ENCODE measurements at places on chromosomes 3 and 15.

DNA sequence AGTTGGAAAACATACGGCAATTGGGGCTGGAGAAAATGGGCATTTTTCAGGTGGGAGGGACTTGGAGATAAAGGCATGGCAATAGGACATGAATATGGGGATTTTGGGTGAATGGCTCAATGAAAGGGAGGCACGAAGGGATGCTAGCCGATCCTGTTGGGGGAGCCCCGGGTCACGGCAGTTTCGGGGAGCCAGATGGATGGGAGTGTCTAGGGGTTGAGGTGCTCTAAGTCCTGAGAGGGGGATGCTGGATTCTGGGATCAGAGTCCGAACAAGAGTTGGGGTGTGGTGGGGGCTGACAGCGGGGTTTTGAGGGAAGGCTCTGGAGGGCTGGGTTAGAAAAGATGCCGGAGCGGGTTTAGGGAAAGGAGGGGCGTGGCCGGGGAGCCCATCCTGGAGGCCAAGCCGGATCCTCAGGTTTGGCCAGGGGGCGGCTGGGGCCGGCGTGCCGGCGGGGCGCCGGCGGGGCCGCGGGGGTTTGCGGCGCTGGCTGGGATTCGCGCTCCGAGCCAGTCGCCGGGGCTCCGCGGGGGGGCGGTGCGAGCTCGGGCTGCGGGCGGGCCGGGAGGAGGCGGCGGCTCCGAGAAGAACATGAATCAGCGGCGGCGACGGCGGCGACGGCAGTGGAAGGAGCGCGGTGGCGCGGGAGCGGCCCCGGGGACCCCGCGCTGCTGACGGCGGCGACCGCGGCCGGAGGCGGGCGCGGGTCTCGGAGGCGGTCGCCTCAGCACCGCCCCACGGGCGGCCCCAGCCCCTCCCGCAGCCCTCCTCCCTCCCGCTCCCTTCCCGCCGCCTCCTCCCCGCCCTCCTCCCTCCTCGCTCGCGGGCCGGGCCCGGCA, at the start of gene TYRO3:
TSS of gene TYRO3 (plus strand) at position 813 of the 839 bp plus-strand sequence. CDS start 46 bp downstream, outside the sequence.
- DNase-seq: peak; percentile 70

GRCh38 chr3:115626721-115627120, 3.4 kb downstream of the GAP43 start:
- DNase-seq: no peak

- DNase-seq: no peak
Observed at GRCh38 chr15:43792761-43793476, 799 bp downstream of the SERF2 start.

DNA sequence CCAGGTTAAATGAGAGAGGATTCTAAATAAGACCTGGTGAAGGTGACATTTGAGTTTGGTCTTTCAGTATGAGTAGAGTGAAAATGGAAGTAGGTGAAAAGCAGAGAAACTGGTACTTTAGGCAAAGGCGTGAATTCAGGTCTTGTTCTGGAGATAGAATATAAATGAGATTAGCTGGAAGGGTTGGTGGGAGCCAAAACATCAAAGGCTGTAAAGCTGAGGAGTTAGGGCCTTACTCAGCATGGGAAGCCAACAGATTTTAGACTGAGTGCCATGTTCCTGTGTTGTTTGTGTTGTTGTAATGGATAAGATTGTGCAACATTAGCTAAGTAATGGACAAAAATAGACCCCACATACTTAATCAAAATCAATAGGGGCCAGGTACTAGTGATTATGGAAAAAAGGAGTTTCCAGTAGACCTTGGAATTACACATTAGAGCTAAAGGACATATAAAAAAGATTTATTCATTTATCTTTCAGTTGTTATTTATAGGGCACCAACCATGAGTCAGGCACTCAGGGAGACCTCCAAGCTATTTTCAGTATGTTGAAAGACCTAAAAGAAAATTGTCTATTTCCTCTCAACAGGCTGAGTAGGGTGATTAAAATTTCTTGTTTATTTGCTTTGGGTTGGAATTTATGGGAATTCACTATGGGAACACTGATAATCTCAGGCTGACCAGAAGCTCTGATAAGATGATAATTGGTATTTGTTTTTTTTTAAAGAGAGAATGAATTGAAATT, 20.8 kb downstream of the ARL14 start:
- no peak for DNase-seq

DNA sequence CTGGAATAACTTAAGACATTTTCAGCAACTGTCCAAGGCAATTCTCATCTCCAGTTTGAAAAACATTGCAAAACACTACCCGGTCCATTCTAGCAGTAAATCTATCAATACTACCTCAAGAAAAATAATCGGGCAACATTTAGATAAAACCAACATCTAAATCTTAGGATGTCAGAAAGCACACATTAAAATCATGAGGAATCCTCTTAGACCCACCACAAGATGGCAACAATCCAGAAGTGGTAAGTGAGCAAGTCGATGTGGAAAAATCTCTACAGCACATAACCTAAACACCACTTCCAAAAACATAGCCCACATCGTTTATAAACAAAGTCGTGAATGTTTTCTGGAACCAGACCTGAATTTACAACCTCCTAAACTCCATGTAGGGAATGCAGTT, 5.7 kb downstream of the PLCH1 start:
- no peak for DNase-seq

- no peak for DNase-seq
Observed at GRCh38 chr3:37910671-37911400, 49.2 kb downstream of the CTDSPL start.

DNA sequence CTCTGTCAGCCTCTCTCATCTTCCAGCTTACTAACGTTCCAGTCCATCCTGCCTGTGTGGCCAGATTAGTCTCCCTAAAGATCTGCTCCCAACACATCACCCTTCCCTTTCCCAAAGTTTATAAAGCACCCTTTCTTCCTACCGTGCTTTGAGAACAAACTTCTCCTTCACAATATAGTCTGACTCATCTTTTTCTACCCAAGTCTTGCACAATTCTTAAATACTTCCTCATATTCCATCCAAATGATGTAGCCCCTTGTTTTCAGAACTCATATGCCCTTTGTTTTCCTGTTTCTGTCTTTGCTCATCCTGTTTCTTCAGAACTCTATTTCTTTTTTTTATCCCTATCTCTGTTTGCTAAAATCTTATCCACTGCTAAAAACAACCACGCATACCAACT, 326.8 kb downstream of the MFSD1 start:
- DNase-seq: no peak

DNA sequence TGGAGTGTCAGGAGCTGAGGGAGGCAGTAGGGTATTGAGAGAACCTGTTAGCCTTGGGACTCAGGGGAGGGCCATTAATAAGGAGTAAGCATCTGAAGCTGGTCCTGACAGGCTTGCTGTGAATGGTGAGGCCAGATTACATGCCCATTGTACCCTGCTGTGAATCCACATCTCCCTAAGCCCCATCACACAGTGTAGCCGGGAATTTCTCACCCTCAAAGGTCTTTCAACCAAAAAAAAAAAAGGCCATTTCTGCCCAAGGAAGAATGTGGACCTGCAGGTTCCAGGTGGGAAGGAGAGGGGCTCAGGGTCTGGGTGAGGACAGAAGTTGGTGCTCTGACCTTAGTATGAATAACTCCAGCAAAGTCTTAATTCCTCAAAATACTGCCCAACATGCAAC, 37.2 kb downstream of the MAGEF1 start:
- no peak for DNase-seq

- DNase-seq: no peak
Observed at GRCh38 chr15:80890341-80891005, 99.1 kb downstream of the MESD start.

DNA sequence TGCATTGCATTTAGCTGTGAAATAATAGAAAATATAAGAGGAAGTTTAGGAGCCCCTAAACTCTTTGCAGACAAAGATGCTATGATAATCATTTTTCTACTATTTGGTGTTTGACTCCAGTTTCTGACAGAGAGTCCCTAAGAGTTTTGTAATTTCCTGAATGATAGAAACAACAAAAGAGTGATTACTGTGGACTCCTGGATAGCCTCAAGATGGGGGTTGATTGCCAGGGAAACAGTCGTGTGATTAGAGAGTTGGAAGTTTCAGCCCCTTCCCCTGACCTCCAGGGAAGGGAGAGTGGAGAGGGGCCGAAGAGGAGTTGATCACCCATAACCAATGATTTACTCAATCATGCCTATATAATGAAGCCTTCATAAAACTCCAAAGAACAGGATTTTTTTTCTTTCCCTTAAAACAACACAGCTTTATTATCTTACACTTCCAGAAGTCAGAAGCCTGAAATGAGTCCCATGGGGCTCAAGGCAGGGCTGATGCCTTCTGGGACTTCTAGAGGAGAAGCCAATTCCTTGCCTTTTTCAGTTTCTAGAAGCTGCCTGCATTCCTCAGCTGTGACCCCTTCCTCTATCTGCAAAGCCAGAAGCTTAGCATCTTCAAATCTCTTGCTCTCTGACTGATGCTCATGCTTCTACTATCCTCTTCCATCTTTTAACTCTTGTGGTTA, 292.3 kb upstream of the ZPLD1 start:
- no peak for DNase-seq

GRCh38 chr15:32029409-32029861, 880 bp upstream of the CHRNA7 start:
- no peak for DNase-seq

DNA sequence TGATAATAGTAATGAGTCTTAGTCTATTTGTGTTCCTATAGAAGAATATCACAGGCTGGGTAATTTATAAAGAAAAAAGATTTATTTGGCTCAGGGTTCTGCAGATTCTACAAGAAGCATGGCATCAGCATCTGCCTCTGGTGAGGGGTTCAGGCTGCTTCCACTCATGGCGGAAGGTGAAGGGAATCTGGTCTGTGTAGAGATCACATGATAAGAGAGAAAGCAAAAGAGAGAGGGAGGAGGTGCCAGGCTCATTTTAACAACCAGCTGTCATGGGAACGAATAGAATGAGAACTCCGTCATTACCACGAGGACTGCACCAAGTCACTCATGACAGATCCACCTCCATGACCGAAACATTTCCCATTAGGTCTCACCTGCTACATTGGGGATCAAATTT, 664.0 kb upstream of the SGO1 start:
- DNase-seq: no peak

GRCh38 chr3:188505911-188506310, 352.0 kb downstream of the LPP start:
- no peak for DNase-seq

- peak; percentile 43 for DNase-seq
Observed at GRCh38 chr3:194675081-194675640, 3.2 kb upstream of the LSG1 start.

DNA sequence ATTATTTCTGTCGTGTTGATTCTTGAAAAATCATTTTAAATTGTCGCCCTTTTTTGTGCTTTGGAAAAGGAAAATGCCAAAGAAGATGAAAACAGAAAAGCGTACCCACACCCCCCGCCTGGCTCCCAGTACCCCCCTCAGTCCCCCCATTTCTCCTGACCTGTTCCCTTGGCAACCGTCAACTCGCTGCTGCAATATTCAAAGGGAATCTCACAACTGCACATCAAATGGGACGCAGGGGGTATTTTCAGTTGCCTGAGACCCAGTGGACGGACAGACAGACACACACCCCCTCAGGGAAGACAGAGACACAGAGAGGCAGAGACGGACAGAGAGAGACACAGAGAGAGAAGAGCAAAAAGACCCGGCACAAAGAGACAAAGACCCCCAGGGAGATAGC, 83.5 kb upstream of the PRR20G start:
- no peak for DNase-seq

DNA sequence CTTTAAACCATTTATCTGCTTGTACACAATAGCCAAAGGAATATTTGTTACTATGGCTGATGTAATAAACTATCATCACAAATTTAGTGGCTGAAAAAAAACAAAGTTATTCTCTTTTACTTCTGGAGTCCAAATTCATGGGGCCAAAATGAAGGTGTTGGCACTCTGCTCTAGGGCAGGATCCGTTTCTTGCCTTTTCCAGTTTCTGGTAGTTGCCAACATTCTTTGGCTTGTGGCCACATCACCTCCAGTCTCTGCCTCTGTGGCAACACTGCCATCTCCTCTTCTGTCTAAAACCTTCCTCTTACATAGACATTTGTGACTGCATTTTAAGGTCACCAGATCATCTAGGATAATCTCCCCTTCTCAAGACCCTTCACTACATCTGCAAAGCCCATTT, 27.3 kb downstream of the NIT2 start:
- DNase-seq: no peak

- no peak for DNase-seq
Observed at GRCh38 chr3:155391104-155391503, 97.6 kb upstream of the STRIT1 start.

GRCh38 chr15:89749951-89750559, 994 bp downstream of the MESP1 start:
- DNase-seq: no peak

GRCh38 chr3:57952208-57952631, 56.0 kb upstream of the FLNB start:
- DNase-seq: peak; percentile 12

DNA sequence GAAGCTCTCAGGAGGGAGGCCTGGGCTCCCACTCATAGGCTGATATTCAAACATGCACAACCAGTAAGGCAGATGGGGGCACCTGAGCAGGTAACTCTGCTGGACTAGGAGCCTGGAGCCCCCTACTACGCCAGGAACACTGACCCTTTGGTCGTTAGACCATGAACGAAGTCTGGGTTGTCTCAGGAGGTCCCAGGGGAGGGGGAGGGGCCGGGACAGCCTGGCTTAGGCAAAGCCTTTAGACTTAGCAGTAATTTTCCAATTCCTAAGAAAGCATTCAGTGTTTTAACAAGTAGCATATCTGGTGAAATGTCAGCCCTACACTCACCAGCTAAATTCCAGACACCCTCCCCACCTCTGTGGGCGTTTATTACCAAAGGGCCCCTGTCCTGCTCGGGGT, 67.4 kb upstream of the ST8SIA2 start:
- no peak for DNase-seq

GRCh38 chr3:37521429-37521828, 340.3 kb upstream of the CTDSPL start:
- no peak for DNase-seq

- DNase-seq: no peak
Observed at GRCh38 chr15:63530235-63530634, 25.8 kb downstream of the USP3 start.

DNA sequence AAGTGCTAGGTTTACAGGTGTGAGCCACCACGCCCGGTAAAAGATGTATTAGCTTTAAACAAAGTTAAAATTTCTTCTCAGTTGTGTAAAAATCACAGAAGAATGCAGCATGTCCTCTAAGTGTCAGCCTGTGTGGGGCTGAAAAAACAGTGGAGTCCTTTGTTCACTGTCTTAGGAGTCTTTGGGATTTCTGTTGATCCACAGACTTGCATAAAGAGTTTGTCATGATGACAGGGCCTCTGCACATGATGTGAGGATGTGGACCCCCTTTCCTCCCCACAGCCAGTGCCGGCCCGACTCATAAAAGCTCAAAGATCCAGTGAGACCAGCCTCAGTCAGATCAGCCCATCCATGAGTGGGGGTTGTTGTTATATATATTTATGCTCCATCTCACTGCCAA, 49.0 kb upstream of the GOLGA8J start:
- DNase-seq: no peak

- peak; percentile 68 for DNase-seq
Observed at GRCh38 chr3:41579861-41580260, 380.6 kb downstream of the CTNNB1 start.

DNA sequence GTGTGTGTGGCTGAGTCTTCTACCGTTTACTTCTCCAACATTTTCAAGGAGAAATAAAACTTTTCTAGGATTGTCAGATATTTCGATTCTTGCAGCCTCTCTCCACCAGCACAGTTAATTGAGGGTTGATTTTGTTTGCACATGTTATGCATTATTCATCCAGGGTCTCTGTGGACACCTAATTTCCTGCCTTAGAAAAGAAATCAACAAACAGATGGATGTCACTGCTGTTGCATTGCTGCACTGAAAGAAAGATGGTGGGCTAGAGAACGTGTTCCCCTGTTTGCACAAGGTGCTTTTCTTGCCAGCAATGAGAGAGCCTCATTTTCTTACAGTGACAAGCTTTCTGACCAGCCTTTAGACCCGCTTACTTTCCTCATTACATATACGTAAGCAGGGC, 150.0 kb downstream of the CLSTN2 start:
- DNase-seq: no peak

Data from caudate nucleus (tissue), 63 donors.